ENCODE measurements at places on chromosomes 4 and X.
A peak's percentile ranks its signal among the peaks of the same experiment; 100 is the strongest.

- DNase-seq, result peak; percentile 65
Measured at GRCh38 chr4:159360549-159360948, 257.7 kb downstream of the RAPGEF2 start.

DNA sequence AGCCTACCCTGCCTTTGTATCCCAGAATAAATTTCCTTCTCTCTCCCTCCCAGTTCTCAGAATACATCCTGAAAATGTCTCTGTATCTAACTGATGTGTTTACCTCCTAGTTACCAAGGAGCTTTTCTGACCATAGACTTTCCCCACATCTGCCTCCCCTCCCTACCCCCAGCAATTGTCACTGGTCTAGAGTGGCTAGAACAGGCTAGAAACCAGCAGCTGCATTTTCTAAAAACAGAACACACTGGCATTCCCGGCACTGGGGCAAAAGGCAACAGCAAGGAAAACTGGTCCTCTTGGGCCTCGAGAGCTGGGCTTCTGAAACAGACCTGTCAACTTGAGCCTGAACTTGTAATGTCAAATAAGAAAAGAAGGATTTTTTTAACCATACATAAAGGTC, 16.4 kb downstream of the TASL start:
- DNase-seq, result no peak

DNA sequence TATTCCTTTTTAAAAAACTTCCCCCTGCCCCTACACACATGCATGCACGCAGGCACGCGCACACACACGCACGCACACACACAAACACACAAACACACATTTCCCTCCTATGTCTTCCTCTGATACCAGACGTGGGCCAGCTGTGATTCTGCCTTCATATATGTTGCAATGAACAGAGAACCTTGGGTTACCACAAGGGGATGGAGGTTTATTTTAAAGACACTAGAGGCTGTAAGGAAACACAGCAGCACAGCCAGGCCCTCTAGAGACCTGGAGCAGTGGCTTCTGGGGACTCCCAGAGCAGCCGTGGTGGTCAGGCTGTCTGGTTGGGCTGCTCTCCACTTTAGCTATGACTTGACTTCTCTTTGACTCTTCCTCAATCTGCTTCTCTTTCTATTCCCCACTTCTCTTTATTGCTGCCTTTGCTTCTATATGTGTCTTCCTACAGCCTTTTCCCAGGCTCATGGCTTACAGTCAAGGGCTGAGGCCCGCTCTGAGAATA, 3.2 kb upstream of the TLR10 start:
- DNase-seq, result no peak

DNA sequence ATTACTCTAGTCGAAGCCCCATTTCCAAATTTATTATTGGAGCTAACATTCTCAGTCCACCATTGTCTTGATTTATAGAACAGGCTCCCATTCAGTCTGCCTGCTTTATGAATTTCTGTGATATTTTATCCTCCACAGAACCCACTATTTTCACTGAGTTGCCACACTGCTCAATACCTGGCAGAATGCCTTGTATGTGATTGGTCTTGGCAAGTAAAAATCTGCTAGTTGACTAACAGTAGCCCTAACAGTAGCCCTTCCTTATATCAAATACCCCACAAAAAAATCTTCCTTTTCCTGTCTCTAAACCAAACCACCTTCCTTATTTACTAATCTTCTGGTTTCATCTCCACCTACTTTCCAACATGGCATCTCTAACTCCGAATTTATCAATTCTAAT, 82.6 kb downstream of the CHM start:
- DNase-seq, result no peak
